CD8-positive, alpha-beta memory T cell (primary cell): ENCODE measurements at places on chromosomes 11 and 22. TPM values are rescaled to one million over a fixed set of nuclear protein-coding genes. Genes with fewer than 3 reads are reported as not detected.

The ANO5 gene
- total RNA-seq: 0.04 TPM

The SMARCB1 gene
- total RNA-seq: 113 TPM

The ABCC8 gene
- not detected for total RNA-seq

The MPPED1 gene
- not detected for total RNA-seq

The TRIM34 gene
- total RNA-seq: 3.1 TPM

The GAB2 gene
- 2.9 TPM for total RNA-seq

- H3K27ac ChIP-seq: no peak overlapping the region
- H3K4me3 ChIP-seq: no peak overlapping the region
- H3K36me3 ChIP-seq: no peaks in the 10 kb centered on the region
- H3K4me1 ChIP-seq: peaks cover 7% of the 10 kb centered on the region
Measured at GRCh38 chr11:118156531-118157185, 4.0 kb upstream of the SCN4B start.

- H3K4me3 ChIP-seq: no peak overlapping the region
- H3K27me3 ChIP-seq: no peaks in the 10 kb centered on the region
- peak overlapping the region; percentile 64 for H3K27ac ChIP-seq
- H3K36me3 ChIP-seq: no peaks in the 10 kb centered on the region
Measured at GRCh38 chr11:115222863-115223530, 281.2 kb downstream of the CADM1 start.

GRCh38 chr11:30045921-30046577, 29.2 kb upstream of the KCNA4 start:
- no peak overlapping the region for H3K4me3 ChIP-seq
- no peak overlapping the region for H3K27ac ChIP-seq
- H3K27me3 ChIP-seq: no peaks in the 10 kb centered on the region
- no peaks in the 10 kb centered on the region for H3K36me3 ChIP-seq
- no peak for DNase-seq

DNA sequence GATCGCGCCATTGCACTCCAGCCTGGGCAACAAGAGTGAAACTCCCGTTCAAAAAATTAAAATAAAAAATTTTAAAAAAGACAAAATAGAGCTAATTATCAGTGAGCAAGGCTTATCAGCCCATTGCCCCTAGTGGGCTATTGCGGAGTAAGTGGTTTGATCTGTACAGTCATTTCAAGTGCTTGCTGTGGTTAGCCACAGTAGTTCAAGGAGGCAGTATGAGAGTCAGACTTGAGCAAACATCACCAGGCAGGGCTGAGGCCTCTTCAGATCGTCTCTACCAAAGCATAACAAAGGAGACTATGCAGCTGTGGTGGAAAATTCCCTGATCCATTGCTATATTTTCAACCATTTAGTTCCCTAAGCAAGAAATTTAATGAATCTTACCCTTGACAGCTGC, 4.3 kb upstream of the SBF2 start:
- H3K27ac ChIP-seq: no peak overlapping the region
- no peaks in the 10 kb centered on the region for H3K27me3 ChIP-seq
- peak; percentile 48 for DNase-seq
- no peak overlapping the region for H3K4me3 ChIP-seq
- peaks cover 26% of the 10 kb centered on the region for H3K4me1 ChIP-seq

DNA sequence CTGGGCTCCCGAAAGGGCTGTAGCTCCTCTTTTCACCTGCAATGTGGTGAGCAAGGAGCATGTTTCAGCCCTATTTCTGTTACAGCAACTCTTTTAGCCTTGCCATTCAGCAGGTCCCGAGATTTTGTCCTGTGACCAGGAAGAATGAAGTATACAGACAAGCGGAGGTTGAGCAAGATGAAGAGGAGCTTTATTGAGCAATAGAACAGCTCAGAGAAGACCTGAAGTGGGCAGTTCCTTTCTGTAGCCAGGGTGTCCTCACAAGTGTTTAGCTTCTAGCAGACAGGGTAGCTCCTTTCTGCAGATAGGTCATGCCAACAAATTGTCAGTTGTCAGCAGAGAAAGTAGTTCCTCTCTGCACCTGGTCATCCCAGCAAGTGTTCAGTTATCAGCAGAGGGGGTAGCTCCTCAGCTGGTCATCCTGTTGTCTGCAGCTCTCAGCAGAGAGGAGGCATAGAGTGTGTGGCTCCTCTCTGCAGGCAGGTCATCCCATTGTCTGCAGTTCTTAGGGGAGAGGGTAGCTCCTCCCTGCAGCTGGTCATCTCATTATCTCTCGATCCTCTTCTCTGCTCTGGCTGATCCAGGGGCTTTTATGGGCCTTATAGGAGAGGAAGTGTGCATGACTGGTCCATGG, 5.4 kb upstream of the OR56A4 start:
- no peak overlapping the region for H3K27ac ChIP-seq
- no peaks in the 10 kb centered on the region for H3K4me1 ChIP-seq
- H3K4me3 ChIP-seq: no peak overlapping the region

GRCh38 chr11:30457087-30457486, 129.1 kb downstream of the MPPED2 start:
- no peak for DNase-seq
- H3K27ac ChIP-seq: no peak overlapping the region
- no peaks in the 10 kb centered on the region for H3K36me3 ChIP-seq
- H3K4me3 ChIP-seq: no peak overlapping the region
- no peaks in the 10 kb centered on the region for H3K27me3 ChIP-seq

- DNase-seq: no peak
- peaks cover 24% of the 10 kb centered on the region for H3K4me1 ChIP-seq
- H3K4me3 ChIP-seq: no peak overlapping the region
- no peaks in the 10 kb centered on the region for H3K36me3 ChIP-seq
- H3K27me3 ChIP-seq: no peaks in the 10 kb centered on the region
- no peak overlapping the region for H3K27ac ChIP-seq
Measured at GRCh38 chr22:38882972-38883622, 11.1 kb upstream of the CBX6 start.

GRCh38 chr11:134385774-134386565, 26.1 kb downstream of the B3GAT1 start:
- DNase-seq: no peak
- peaks cover 3% of the 10 kb centered on the region for H3K27me3 ChIP-seq
- H3K36me3 ChIP-seq: no peaks in the 10 kb centered on the region
- no peak overlapping the region for H3K27ac ChIP-seq

DNA sequence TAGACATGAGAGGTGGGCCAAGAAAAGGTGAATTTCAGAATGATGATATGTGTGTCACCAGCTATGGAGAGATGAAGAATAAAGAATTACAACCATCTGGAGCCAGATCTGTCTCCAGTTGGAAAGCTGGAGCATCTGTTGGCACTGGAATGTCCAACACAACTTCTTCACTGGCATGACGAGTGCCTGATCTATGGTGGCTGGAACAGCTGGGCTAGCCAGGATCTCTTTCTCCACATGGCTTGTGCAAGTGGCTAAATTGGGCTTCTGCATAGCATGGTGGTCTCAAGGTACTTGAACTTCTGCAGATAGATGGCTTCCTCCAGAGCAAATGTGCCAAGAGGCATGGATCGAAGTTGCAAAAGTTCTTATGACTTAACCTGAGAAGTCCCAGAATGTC, 256.1 kb upstream of the NCAM1 start:
- no peaks in the 10 kb centered on the region for H3K4me1 ChIP-seq
- no peak overlapping the region for H3K4me3 ChIP-seq
- no peak overlapping the region for H3K27ac ChIP-seq
- H3K36me3 ChIP-seq: no peaks in the 10 kb centered on the region

DNA sequence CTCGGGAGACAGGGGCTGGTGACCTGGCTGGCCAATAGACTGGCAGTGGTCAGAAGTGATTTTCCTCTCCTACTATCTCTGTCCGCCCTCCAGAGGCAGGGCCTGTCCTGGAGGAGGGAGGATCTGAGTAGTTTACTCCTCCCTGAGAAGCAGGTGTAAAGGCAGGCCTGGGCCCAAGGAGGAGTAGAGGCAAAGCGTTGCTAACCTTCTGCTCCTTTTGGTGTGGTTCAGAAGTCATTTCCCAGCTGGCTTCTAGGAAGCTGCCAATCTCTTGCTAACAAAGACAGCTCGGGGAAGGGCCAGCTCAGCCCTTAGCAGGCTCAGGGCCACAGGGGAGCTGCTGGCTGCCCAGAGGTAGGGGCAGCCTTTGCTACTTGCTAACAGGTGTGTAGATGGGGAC, 151.1 kb upstream of the NECTIN1 start:
- H3K27ac ChIP-seq: no peak overlapping the region
- H3K27me3 ChIP-seq: no peaks in the 10 kb centered on the region
- H3K4me3 ChIP-seq: no peak overlapping the region

GRCh38 chr11:61418136-61418535, 11.6 kb downstream of the CPSF7 start:
- H3K27me3 ChIP-seq: no peaks in the 10 kb centered on the region
- peaks cover 61% of the 10 kb centered on the region for H3K36me3 ChIP-seq
- no peak for DNase-seq
- no peaks in the 10 kb centered on the region for H3K4me1 ChIP-seq
- H3K27ac ChIP-seq: no peak overlapping the region

GRCh38 chr22:45578524-45579147, 76.0 kb downstream of the FBLN1 start:
- H3K27ac ChIP-seq: no peak overlapping the region
- H3K4me1 ChIP-seq: peaks cover 9% of the 10 kb centered on the region

DNA sequence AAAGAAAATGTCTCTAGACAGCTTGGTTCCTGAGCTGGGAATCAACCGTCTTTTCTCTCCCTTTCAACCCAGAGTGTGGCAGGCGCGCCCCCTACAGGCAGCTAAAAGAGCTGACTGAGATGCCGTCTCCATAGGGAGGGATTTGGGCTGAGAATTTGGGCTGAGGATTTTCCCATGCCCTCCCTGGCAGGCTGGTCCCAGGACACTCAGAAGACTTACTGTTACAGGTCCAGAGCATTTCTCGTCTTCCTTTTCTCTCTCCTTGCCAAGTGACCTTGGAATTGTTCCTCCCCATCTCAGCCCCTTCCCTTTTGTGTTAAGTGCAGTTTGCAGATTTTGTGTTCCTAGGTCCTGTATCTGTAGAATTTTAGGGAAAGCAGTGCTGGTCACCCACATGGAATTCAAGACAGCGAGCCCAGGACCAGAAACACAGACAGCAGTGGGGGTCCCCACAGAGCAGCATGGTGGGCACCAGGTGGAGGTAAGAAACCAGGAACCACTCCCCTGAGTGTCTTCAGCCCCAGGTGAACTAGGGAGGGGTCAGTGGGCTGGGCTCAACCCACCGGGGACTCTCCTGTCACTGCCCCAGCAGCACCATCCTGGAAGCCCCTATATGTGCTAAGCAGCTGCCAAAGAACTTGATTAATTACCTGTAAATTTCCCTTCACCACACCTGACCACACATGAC, 9.9 kb upstream of the IGLL5 start:
- no peaks in the 10 kb centered on the region for H3K27me3 ChIP-seq
- no peak overlapping the region for H3K27ac ChIP-seq
- H3K4me3 ChIP-seq: no peak overlapping the region
- peak; percentile 75 for DNase-seq

- no peaks in the 10 kb centered on the region for H3K4me1 ChIP-seq
- no peak overlapping the region for H3K4me3 ChIP-seq
- no peaks in the 10 kb centered on the region for H3K36me3 ChIP-seq
- peaks cover 4% of the 10 kb centered on the region for H3K27me3 ChIP-seq
Measured at GRCh38 chr11:119584193-119585042, 144.6 kb downstream of the NECTIN1 start.

DNA sequence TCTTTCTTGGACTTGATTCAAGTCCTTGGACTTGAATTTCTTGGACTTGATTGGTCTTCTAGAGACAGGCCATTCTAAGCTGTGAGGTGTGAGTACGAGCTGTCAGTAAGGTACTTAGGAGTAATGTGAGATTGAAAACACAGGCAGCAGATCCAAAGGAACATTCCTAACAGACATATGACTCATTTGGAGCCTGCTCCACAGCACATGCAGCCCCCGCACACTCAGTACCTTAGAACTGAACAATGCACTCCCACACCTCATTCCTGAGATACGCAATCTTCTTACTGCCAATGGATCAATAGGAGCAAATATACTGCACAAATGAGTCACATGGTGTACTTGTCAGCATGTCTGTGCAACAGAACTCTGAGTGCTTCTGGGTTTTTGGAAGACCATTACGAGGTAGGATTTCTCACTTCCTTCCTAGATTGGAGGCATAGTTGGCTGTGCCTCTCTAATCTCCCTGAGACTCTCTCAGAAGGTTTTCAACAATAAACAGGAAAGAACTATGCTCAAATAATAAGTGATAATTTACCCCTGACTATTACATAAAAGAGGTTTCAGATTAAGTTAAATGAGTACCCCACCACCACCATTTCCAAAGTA, 243.1 kb downstream of the KCNA4 start:
- no peaks in the 10 kb centered on the region for H3K36me3 ChIP-seq
- no peaks in the 10 kb centered on the region for H3K4me1 ChIP-seq
- no peak overlapping the region for H3K4me3 ChIP-seq
- DNase-seq: no peak
- H3K27me3 ChIP-seq: no peaks in the 10 kb centered on the region
- no peak overlapping the region for H3K27ac ChIP-seq

GRCh38 chr11:122785031-122785541, 53.2 kb upstream of the CRTAM start:
- DNase-seq: no peak
- no peaks in the 10 kb centered on the region for H3K27me3 ChIP-seq
- peaks cover 26% of the 10 kb centered on the region for H3K36me3 ChIP-seq
- no peak overlapping the region for H3K4me3 ChIP-seq
- no peaks in the 10 kb centered on the region for H3K4me1 ChIP-seq

- H3K4me3 ChIP-seq: no peak overlapping the region
- H3K4me1 ChIP-seq: no peaks in the 10 kb centered on the region
- H3K27me3 ChIP-seq: no peaks in the 10 kb centered on the region
- no peaks in the 10 kb centered on the region for H3K36me3 ChIP-seq
- H3K27ac ChIP-seq: no peak overlapping the region
Measured at GRCh38 chr11:44338698-44339529, 29.0 kb upstream of the ALX4 start.

- H3K27me3 ChIP-seq: no peaks in the 10 kb centered on the region
- H3K36me3 ChIP-seq: peaks cover 4% of the 10 kb centered on the region
- no peak overlapping the region for H3K27ac ChIP-seq
- H3K4me1 ChIP-seq: peaks cover 5% of the 10 kb centered on the region
Measured at GRCh38 chr11:78555592-78555991, 19.1 kb downstream of the NARS2 start.

GRCh38 chr11:78223320-78223954, 34.7 kb downstream of the USP35 start:
- no peak overlapping the region for H3K4me3 ChIP-seq
- no peak overlapping the region for H3K27ac ChIP-seq
- no peaks in the 10 kb centered on the region for H3K27me3 ChIP-seq
- no peaks in the 10 kb centered on the region for H3K36me3 ChIP-seq
- no peaks in the 10 kb centered on the region for H3K4me1 ChIP-seq

GRCh38 chr11:608791-609251, 6.9 kb downstream of the IRF7 start:
- H3K36me3 ChIP-seq: peaks cover 45% of the 10 kb centered on the region
- DNase-seq: no peak
- H3K27ac ChIP-seq: no peak overlapping the region

GRCh38 chr11:117837791-117838190, 13.2 kb upstream of the FXYD2 start:
- no peak overlapping the region for H3K4me3 ChIP-seq
- no peaks in the 10 kb centered on the region for H3K36me3 ChIP-seq
- DNase-seq: no peak

DNA sequence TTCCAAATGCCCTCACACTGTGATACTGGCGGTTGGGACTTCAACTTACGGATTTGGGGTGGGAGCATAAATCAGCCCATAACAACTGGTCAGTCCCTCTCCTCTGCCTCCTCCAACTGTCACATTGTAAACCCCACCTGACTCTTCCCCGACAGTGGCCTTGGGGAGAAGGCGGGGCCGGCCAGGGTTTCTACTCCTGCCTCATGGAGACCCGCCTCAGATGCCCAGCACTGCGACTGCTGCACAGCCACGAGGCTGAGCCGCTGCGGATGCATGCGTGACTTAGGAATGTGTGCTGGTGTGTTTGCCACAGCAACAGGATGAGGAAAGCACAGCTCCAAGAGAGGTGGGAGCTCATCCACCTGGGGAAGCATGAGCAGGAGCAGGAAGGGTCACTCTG, 914.2 kb downstream of the NTM start:
- H3K4me1 ChIP-seq: no peaks in the 10 kb centered on the region
- no peaks in the 10 kb centered on the region for H3K36me3 ChIP-seq
- no peak overlapping the region for H3K4me3 ChIP-seq
- H3K27me3 ChIP-seq: no peaks in the 10 kb centered on the region
